A673 (cell line): ENCODE measurements at places on chromosomes 4 and X. TPM values are rescaled to one million over a fixed set of nuclear protein-coding genes. Genes with fewer than 3 reads are reported as not detected.

DNA sequence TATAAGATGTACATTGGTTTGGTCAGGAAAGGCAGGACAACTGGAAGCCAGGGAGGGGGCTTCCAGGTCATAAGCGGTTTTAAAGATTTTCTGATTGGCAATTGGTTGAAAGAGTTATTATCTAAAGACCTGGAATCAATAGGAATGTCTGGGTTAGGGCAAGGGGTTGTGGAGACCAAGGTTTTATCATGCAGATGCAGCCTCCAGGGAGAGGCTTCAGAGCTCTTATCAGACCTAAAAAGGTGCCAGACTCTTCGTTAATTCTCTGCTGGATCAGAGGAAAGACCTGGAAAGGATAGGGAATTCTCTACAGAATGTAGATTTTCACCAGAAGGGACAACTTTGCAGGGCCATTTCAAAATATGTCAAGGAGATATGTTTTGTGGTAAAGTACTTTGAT lies 62.8 kb downstream of the BEX3 start:
- no peak for DNase-seq

GRCh38 chrX:13158911-13159310 lies 114.5 kb upstream of the FAM9C start:
- DNase-seq, result no peak

DNA sequence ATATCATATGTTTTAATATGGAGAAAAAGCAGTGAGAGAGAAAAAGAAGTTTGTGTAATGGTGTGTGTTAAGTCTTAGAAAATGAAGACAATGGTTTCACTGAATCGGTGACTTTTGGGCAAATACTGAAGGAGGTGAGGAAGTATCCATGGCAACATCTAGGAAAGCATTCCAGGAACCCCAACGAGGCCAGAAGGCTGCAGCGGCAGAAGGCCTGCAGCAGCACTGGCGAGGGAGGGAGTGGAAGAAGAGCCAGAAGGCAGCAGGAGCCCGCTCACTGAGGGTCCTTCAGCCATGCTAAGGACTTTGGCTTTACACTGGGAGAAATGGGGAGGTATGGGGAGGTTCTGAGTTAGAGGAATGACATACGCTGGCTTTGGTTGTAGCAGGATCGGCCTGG lies 26.8 kb downstream of the COQ2 start:
- DNase-seq, result no peak

- DNase-seq, result peak; percentile 19
Observed at GRCh38 chr4:160848901-160849760, 1314.7 kb downstream of the FSTL5 start.

GRCh38 chrX:72604112-72604511 lies 31.5 kb upstream of the HDAC8 start:
- DNase-seq, result no peak

GRCh38 chr4:100842856-100843255 lies 325.0 kb upstream of the EMCN start:
- DNase-seq, result peak; percentile 4

DNA sequence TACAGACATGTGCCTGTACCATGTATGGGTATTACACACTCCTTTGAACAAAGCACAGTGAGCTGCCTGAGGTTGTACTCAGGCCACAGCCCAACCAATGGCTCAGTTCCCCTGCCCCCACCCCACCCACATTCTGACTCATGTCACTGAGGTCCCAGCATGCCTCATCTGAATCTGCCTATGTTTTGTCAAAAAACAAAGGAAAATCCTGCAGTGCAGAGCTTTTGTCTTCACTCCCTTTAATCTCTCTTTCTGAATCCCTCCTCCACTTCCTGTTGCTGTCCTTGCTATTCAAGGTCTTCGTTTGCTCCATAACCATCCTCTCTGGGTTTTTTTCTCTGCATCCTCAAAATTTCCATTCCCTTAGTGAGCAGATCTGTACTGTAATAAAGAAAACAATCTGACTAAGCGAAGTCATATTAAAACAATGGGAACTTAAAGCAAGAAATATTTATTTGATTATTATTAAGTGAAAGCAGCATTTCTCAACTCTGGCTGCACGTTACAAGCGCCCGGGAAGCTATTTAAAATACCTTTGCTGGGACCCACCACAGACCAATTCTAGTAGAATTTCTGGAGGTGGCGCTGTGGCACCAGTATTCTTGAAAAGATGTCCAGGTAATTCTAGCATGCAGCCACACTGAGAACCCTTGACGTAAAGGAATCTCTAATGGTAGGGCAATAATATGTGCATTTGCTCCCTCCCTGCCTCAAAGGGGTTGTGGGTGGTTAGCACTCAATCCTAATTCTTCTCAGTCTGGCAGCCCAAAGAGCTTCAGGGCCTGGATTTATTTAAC lies 8.7 kb downstream of the GUCY2F start:
- DNase-seq, result peak; percentile 75

DNA sequence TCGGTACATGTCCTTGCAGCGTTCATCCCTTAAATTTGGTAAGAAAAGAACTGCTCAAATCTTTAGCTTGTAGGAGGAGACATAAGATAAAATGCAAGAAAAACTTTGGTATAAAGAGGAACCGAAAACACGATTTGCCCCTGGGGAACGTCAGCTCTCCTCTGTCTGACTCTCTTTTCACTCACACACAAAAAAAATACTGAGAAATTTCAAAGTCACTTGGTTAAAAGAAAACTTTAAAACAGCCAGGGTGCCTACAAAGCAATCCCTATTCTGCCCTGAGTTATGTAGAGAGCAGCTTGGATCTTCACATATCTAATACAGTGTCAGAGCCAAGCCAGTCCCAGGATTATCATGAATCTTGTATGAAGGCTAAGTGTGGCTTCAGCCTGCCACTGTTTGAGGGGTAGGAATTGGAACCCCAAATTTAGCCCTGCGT lies 248.5 kb upstream of the CXXC4 start:
- no peak for DNase-seq

- DNase-seq, result peak; percentile 83
Observed at GRCh38 chrX:3962511-3963311, 249.3 kb upstream of the PRKX start.

DNA sequence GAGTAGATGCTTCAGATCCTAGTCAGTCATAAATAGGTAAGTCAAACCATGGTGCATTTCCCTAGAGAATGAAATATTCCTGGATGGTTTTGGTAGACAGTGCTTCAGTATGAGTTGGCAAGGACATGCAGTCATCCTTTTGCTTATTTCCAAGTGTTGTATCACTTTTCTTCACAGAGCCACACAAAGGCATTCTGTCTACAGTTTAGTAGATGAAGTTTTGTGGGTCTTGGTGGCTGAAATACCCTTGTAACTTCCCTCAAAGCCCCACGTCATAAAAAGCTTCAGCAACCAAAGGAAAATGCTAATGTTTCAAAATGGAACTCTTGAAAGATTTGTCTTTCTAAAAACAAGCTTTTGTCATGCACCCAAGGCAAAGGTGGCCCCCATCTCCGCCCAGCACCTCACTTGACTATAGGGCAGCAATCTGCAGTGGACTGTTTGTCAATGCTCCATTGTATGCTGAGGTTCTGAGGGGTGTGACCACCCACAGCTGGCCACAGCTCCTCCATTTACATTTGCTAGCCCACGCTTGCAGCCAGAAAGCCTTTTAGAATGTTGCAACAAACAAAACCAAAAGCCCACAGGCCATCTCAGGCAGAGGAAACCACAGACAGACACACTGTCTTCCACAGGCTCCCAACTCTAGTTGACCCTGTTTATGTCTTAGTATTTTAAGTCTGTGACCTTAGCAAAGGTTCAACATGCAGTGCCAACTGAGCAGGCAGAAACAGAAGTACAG lies 87.1 kb upstream of the FAM9C start:
- DNase-seq, result no peak

DNA sequence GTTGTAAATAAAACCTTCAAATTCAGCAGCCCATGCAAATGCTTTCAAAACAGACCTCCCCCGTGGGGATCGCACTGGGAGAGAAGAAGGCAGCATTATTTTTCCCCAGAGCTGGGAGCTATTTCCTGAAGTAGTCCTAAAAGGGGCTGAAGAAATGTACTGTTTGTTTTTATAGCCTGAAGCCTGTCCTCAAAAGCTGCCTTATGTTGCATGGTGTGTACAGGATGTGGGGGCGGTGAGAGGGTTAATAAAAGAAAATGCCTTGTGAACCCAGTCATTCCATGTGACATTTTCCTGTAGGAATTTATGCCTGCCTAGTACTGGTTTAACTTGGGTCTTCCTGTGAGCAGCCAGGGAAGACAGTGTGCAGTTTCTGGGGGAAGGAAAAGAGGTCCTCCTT lies 144.1 kb downstream of the SOWAHB start:
- DNase-seq, result peak; percentile 48

- no peak for DNase-seq
Observed at GRCh38 chr4:174397366-174398155, 113.8 kb downstream of the CEP44 start.

The GLUD2 gene
- 0.47 and 0.63 TPM in 2 replicates for total RNA-seq

The FRMPD3 gene
- 0.09 and 0.15 TPM in 2 replicates for total RNA-seq

The BEX1 gene
- total RNA-seq, result 104 and 105 TPM in 2 replicates

The CEP135 gene
- 13.8 and 15.3 TPM in 2 replicates for total RNA-seq
